ENCODE measurements at places on chromosomes 3 and 15. TPM values are rescaled to one million over a fixed set of nuclear protein-coding genes. Genes with fewer than 3 reads are reported as not detected.

The GPR15 gene
- total RNA-seq: 107 TPM

- H3K27me3 ChIP-seq: no peaks in the 10 kb centered on the region
- H3K27ac ChIP-seq: no peak overlapping the region
- no peak overlapping the region for H3K4me3 ChIP-seq
- H3K4me1 ChIP-seq: no peaks in the 10 kb centered on the region
- H3K36me3 ChIP-seq: no peaks in the 10 kb centered on the region
- no peak for DNase-seq
These were observed 277.9 kb upstream of the SEMA6D start for GRCh38 chr15:47439146-47440111.

GRCh38 chr15:94290730-94291129, 59.4 kb downstream of the MCTP2 start:
- no peak for DNase-seq
- H3K27me3 ChIP-seq: no peaks in the 10 kb centered on the region
- no peak overlapping the region for H3K27ac ChIP-seq
- peaks cover 74% of the 10 kb centered on the region for H3K4me1 ChIP-seq
- H3K4me3 ChIP-seq: no peak overlapping the region

DNA sequence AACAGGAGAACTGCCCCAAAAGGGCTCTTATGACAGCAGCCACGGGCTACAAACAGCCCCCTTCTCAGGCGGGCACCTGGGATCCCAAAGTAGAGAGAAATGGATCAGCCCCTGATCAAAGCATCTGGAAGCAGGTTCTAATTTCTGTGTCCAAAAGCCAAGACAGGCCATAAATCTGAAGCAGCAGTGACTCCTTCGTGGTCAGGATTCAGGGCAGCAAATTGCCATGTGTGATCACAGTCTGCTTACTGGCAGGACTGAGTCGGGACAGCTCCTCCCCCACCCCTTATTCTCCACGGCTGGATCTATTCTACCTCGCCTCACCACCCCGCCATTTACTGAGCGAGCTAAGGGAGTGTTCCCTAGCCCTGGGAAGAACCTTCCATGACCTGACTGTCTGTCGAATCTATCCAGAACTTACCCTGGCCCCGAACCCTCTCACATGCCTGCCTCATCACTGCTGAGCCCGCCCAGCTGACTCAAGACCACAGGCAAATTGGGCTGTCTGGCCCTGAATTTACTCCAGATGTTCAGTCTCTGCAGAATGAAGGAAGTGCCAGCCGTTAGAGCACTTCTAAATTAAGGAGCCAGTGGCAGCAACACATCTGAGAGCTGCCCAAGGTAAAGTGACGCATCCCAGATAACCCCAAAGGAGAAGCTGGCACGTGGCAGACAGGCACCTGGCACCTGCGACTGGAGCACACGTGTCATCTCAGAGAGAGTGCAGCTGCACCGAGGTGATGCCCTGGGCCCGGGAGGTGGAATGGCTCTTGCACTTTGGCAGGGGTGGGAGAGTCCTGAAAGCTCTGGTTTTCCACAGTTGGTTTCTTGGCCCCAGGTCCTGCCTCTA, 1.3 kb downstream of the LRRC15 start:
- no peak overlapping the region for H3K27ac ChIP-seq
- H3K27me3 ChIP-seq: peaks cover 44% of the 10 kb centered on the region
- no peak for DNase-seq
- H3K4me1 ChIP-seq: no peaks in the 10 kb centered on the region
- H3K36me3 ChIP-seq: no peaks in the 10 kb centered on the region

- H3K27me3 ChIP-seq: no peaks in the 10 kb centered on the region
- no peak overlapping the region for H3K27ac ChIP-seq
- DNase-seq: no peak
- H3K4me1 ChIP-seq: no peaks in the 10 kb centered on the region
These were observed 36.3 kb upstream of the SNX4 start for GRCh38 chr3:125556314-125556713.

DNA sequence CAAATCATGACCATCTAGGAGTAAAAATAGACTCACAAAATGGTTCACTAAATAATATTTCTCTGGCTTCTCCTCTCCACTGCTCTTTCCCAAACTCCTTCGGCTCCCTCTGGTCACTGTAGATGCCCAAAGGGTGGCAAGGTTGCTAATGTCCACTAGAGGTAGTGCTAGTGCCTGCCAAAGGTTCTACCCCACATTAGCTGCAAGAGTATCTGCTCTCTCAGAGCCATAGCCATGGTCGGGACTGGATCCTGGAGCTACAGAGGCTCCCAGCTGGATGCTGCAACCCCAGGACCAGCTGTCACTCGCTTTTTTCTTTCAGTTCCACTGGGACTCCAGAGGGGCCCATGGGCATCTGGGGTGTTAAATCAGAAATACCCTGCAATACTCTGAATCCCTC, 8.5 kb downstream of the HTR3D start:
- H3K27me3 ChIP-seq: peaks cover 5% of the 10 kb centered on the region
- no peaks in the 10 kb centered on the region for H3K36me3 ChIP-seq

Data from activated CD8-positive, alpha-beta memory T cell treated with anti-CD3 and anti-CD28 coated beads, Interleukin-2, amount 10 ng/mL, durations not matched to agents 7 days and 5 days (primary cell).